Suppressor macrophage (primary cell): ENCODE measurements at places on chromosomes 16 and 17.

- DNase-seq: no peak
Observed at GRCh38 chr16:77905374-77905920, 116.9 kb upstream of the CLEC3A start.

DNA sequence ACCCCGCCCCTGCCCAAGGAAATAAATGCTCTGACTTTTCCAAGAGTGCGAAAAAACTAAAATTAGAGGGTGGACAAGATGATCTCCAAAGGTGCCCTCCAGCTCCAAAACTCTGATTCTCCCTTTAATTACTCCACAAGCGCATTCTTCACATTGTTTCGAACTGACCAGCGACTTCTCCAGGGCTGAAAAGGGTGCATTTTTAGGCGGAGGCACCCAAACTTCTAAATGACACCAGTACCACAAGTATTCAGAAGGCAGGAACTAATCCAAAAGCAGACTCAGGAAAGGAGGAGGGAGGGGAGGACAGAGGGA is 750 bp downstream of the ZFHX3 start:
- DNase-seq: no peak

DNA sequence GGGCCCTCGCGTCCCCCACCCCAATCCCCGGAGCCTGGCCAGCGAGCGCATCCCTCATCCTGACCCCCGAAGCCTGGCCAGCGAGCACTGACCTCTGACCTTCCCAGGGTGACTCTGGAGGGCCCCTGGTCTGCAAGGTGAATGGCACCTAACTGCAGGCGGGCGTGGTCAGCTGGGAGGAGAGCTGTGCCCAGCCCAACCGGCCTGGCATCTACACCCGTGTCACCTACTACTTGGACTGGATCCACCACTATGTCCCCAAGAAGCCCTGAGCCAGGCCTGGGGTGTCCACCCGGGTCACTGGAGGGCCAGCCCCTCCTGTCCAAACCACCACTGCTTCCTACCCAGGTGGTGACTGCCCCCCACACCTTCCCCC is 2.3 kb downstream of the TPSD1 start:
- no peak for DNase-seq

DNA sequence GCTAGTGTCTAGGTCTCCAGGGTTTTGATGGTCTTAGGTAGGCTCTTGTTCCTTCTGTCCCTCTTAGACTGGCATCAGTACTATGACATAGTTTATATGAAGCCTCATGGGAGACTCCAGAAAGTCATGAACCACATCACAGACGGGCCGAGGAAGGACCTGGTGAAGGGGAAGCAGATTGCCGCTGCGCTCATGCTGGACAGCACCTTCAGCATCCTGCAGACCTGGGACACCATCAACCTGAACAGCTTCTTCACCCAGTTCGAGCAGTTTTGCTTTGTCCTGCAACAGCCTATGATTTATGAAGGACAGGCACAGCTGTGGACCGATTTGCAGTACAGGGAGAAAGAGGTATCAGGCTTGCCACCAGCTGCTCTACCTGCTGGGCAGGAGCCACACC is 34.0 kb downstream of the RNF213 start:
- DNase-seq: no peak

- no peak for DNase-seq
Observed at GRCh38 chr17:5485270-5486205, at the start of gene DERL2. Gene DERL2, minus strand, starts transcription at chr17:5486178. Its CDS starts 17 bp downstream, at chr17:5486161.

- DNase-seq: no peak
Observed at GRCh38 chr17:78236362-78237127, 5.1 kb downstream of the TMEM235 start.

GRCh38 chr17:72788950-72789585 is 303.4 kb downstream of the SLC39A11 start:
- no peak for DNase-seq

GRCh38 chr17:9760266-9760665 is 31.1 kb downstream of the DHRS7C start:
- DNase-seq: no peak

GRCh38 chr17:35765756-35766488 is 5.2 kb downstream of the C17orf50 start:
- no peak for DNase-seq

GRCh38 chr16:84667600-84668309 is 19.4 kb downstream of the KLHL36 start:
- DNase-seq: no peak

GRCh38 chr17:32664936-32665583 is 178.3 kb downstream of the CDK5R1 start:
- DNase-seq: no peak

DNA sequence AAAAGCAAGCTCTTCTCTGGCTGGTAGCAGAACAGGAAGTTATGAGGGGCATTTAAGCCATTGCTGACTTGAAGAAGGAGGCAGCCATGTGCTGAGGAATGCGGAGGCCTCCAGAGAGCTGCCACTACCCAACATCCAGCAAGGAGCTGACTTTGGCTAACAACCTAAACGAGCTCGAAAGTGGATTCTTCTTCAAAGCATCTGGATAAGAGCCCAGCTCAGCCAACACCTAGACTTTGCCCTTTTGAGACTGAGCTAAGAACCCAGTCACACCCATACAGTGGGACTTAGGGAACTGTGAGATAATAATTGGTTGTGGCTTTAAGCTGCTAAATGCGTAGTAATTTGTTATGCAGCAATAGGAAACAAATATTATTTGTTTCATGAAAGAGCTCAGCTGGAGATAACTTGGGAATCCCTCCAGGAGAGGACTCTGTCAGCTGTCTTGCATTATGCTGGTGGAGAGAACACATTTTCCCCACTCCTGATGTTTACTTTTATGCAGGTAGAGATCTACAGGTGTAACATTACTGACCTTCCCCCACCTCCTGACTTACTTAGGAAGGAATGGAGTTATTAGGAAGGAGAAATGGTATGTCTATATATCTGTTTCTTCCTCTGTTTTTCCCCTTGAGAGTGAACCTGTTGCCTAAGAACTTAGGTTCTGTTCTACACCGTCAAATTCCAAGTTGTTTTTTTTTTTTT is 52.7 kb upstream of the ZNF629 start:
- DNase-seq: no peak

- peak; percentile 84 for DNase-seq
Observed at GRCh38 chr16:84643180-84643583, 5.1 kb upstream of the KLHL36 start.

GRCh38 chr17:58279736-58280479 is 827 bp downstream of the MPO start:
- no peak for DNase-seq

DNA sequence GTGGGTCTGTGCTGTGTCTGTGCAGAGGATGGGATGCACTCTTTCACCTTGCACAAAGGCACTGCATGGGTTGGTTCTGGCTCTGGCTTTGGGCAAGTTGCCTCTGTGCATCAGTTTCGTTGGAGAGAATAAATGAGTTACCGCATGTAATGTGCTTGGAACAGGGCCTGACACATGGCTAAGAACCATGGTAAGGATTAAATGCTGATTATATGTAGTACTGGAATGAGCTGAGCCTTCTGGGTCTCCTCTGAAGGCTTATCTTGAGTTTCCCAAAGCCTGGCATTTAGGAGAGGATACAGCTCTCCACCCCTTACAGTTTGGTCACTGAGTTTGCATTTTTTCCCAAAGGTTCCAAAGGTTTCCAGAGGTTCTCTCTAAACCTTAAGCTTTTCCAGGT is 69.1 kb downstream of the KSR1 start:
- no peak for DNase-seq

DNA sequence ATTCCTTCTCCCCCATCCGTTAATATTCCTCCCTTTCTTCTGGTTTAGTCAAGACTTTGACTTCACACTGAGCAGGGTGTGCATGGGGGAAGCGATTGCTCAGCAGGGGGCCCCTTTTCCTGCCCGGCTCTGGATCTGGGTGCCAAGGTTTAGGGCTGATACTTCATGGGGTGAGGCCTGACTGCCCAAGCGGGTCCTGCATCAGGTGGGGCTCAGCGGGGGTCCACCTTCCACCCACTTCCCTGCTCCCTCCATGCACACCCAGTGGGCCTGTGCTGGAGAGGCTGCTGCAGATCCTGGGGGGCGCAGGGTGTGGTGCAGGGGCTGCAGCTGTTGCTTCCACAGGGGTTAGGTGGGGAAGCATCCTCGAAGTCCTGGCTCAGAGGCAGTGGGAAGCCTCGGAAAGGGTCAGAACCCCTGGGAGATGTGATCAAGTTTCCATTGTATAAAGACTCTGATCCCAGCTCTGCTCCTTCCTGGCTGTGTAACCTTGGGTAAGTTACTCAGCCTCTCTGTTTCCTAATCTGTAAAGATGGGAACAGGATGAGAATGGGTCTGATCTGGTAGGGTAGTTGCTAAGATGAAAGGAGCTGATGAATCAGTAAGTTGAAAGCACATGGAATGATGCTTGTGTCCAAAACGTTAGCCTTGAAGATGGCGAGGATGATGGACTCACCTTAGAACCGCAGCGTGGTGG is 53.3 kb downstream of the MGAT5B start:
- no peak for DNase-seq

DNA sequence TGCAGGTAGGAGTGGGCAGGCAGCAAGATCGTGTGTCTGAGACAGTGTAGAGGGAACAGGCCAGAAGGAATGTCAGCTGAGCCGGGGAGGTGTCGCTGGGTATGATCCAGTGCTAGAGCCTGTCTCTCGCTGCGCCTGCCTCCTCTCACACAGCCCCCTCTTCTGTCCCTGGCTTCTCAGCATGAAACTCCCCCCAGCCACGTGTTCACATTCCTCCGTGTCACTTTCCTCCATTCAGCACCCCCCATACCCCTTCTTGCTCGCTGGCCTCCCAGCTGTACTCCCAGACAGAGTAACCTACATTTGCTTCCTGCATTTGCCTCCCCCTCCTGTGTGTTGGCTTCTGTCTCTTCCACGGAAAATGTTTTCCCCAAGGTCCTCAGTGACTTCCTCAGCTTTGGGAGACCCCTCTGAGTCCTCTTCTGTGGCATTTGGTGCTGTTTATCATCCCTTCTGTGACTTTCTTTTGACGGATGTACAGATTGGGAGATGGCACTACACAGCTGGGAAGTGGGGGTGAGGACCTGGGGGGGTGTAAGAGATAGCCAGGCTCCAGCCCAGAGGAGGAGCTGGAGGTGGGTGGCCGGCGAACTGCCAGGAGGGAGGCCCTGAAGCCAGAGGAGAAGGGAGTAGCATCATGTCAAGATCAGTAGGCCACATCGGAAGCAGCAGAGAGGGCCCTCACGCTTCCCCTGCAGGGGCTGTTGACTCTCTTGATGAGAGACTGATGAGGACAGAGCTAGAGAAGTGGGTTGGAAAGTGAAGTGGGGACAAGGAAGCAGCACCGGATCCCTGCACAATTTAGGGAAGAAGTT is 19.2 kb downstream of the SGF29 start:
- peak; percentile 35 for DNase-seq

GRCh38 chr16:47599512-47599911 is 138.4 kb downstream of the PHKB start:
- DNase-seq: no peak

GRCh38 chr16:48203974-48204824 is 39.9 kb upstream of the LONP2 start:
- DNase-seq: no peak

DNA sequence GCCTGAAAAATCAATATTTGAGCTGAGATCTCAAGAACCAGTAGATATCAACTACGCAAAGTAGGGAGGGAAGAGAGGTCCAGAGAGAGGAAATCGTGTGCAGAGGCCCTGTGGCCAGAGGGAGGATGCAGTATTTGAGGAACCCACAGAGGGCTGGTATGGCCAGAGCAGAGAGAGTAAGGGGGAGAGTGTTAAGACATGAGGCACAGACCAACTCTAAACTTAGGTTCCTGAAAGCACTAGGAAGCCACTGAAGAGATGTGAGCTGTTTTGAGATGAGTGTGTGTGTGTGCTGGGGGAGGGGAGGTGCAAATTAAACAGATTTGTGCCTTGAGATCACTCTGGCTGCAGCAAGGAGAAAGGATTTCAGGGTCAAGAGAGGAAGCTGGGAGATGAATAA is 10.9 kb downstream of the SLC13A2 start:
- DNase-seq: peak; percentile 67

DNA sequence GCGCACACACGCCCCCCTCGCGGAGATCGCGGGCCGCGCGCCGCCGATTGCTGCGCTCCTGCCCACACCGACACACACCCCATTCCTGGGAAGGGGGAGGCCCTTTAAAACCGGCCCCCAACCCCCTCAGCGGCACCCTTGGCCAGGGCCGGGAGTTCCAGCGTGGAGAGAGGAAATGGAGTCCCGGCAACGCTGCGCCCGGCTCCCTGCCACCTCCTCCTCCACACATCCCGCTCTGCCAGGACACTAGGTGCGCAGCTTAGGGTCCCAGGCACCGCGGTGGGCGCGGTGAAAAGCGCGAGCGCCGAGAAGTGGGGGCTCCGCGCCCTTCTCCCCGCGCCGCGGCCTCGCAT is 397 bp downstream of the CDC42EP4 start:
- DNase-seq: no peak

- no peak for DNase-seq
Observed at GRCh38 chr17:66540131-66540781, 237.8 kb downstream of the PRKCA start.

GRCh38 chr16:68384288-68385161 is 63.8 kb downstream of the SMPD3 start:
- DNase-seq: peak; percentile 10

- no peak for DNase-seq
Observed at GRCh38 chr16:19926449-19927390, 42.1 kb upstream of the GPRC5B start.

GRCh38 chr17:35795007-35795870 is at the start of gene MMP28:
Gene MMP28, minus strand, starts transcription at chr17:35795641. Its CDS starts 264 bp downstream, at chr17:35795377.
- peak; percentile 49 for DNase-seq

DNA sequence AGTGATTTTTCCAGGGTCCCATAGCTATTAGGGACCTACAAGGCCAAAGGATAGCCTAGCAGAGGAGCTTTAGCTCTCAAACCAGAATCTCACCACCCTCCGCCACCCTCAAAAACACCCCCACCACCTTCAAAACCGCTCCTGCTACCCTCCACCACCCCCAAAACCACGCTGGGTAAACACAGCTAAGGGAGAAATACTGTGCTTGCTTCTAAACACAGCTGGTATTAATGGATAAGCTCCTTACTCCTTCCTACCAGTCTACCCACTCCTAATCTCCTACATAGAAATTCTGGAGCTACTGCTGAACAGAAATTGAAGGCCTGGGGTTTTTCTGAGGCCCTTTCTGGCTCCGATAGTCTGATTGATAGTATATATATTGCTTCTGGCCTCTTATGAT is 2.2 kb upstream of the LPCAT2 start:
- no peak for DNase-seq

- DNase-seq: peak; percentile 45
Observed at GRCh38 chr16:80027007-80027965, 426.7 kb upstream of the MAF start.

GRCh38 chr17:2040942-2041560 is 771 bp upstream of the OVCA2 start:
- no peak for DNase-seq

DNA sequence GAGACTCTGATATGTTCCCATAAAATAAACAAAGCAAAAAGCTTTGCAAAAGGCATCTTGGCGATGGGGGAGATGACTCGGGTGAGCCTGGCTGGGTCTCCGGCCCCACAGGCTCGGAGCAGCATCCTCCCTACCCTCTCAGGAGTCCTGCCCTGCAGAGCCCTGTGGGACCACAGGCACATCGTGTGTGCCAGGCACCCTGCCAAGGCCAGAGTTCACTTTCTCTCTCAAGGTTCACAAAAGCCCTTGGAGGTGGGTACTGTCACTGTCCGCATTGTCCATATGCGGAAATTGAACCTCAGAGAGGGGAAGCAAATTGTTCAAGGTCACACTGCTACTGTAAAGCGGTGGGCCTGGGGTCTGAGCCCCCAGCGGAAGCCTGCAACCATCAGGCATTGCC is 48.5 kb downstream of the CRISPLD2 start:
- no peak for DNase-seq
